ENCODE measurements at places on chromosomes 5 and 9.

GRCh38 chr5:179217356-179217755 lies 127.9 kb downstream of the ADAMTS2 start:
- DNase-seq: no peak

DNA sequence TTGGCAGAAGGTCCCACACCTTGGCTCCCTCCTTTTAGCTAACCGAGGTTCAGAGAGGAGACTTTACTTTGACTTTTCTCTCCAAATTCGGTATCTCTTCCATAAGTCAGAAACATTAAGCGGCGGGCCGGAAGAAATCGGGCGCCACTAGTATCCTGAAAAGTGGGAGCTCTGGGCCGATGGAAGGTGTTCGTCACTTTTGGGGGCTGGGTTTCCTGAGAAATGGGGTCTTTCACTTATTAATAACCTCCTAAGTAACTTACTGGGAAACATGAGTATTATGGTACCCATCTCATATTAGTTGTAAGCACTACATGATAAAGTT lies 716 bp downstream of the STX17 start:
- no peak for DNase-seq

- DNase-seq: no peak
Observed at GRCh38 chr9:88187631-88188030, 49.4 kb upstream of the SPATA31C2 start.

DNA sequence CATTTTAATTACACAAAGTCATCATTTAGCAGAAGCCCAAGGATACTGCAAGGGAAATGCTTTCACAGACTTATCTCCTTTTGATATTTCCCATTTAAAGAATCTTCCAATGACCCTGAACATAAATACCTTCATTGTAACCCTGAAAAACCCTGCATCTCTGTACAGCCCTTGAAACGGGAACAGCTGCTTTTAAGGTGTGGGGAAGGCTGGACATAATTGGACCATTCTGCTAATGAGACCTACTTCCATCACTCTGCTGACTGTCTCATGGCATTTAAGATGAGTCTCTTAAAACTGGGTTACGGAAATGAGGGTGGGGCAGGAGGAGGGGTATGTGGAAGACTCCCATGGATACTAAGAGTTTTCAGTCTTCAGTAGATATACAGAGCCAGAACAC lies 485.8 kb downstream of the BRINP1 start:
- no peak for DNase-seq
